ENCODE measurements at places on chromosomes 12 and 14.

GRCh38 chr14:104895786-104896661, 28.7 kb upstream of the PLD4 start:
- DNase-seq, result no peak

DNA sequence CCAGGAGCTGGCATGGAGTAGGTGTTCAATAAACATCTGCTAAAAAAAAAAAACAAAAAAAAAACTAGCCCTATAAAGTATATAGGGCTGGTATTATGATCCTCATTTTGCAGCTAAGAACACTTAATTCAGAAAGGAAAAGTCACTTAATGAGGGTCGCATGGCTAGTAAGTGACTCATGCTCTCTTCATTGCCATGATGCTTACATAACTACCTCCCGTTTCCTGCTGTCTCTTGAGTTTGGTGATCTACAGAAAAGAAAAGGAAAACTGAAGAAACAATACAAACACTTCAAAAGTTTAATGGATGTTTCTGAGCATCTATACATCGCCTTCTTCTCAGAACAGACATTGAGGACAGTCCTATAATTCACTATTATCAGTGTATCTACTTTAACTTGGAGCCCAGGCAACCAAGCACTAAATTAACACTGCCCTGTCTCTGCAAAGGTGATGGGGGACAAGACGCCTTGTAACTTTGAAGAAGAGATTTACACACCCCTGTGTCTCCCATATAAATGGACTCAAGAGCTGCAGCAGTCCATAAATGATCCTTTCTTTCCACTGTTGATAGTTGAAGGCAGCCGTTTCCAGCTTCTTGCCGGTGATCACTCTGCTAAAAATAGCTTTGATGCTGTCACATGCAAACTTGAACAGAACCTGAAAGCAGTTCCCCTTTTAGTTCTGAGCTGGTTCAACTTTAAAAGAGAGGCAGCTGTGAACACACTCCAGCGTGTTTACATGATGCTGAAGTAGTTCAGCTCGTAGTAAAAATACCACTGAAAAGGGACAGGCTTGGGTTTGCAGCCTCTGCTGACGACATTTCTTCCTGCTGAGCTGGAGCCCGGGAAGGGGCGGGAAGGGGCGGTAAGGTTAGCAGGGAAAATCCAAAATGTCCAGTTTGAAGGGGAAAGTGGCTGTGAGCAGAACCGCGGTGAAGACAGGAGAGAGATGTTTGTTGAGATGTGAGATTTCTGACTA, 113.3 kb downstream of the FOXN3 start:
- DNase-seq, result no peak

GRCh38 chr12:114476159-114476558, 70.2 kb upstream of the TBX5 start:
- no peak for DNase-seq

GRCh38 chr12:49941556-49942511, 8.7 kb upstream of the AQP2 start:
- no peak for DNase-seq

- no peak for DNase-seq
Observed at GRCh38 chr14:39432619-39433451, 602 bp upstream of the FBXO33 start.

GRCh38 chr12:121580959-121581685, at the start of gene KDM2B:
TSS of gene KDM2B (minus strand) at chr12:121581023. CDS start at chr12:121580911, 112 bp downstream.
- no peak for DNase-seq

DNA sequence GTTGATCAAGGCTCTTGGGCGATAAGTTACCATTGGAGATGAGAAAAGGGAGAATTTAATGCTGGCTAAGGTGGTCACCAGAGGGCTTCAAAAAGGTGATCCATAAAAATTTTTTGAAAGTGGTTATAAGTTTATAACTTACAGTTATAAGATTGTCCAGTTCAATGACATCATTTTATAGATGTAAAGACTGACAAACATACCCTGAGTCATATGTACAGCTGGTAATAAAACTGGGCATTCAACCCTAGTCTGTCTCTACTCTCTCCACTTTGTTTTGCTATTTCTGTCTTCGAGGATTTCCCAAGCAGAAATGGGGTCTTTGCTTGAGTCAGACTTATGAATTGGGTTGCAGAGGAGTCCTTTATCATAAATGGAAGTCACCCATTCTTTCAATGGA, 454.0 kb downstream of the SOX5 start:
- no peak for DNase-seq

GRCh38 chr14:51419685-51420084, 179.6 kb downstream of the TMX1 start:
- DNase-seq, result no peak

DNA sequence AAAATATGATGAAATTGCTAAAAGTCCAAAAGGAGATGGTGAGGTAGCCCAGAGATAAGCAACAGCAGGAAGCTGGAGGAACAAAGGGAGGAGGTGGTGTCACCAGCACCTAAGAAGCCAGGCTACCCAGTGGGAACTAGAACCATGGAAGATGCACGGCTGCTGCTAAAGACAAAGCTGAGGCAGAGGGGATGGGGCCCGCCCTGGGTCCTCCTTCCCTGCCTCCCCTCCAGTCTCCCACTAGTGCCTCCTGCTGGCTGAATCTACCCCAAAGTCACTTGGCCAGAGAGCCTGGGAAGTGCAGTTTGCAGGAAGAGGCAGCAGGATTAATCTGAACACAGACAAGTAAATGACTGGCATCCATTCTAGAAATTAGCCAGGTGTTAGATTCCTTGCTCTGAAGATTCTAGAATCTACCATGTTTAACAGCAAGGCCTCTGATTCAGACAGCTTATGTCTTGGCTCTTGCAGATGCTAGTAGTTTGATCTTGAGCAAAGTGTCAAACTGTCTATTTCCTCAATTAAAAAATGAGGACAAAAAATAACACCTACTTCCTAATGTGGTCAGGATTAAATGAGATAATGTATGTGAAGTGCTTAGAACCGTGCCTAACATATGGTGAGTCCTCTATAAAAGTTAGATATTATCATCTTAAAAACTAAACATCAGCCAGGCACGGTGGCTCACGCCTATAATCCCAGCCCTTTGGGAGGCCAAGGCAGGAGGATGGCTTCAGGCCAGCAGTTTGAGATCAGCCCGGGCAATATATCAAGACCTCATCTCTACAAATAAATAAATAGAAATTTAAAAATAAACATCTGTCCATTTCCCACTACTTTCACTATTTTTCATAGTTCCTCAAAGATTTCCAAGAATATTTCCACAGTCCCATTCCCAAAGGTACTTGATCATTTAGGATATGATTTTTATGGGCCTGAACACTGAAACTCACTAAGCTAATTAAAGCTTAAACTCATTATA, 5.8 kb upstream of the LRP10 start:
- no peak for DNase-seq

DNA sequence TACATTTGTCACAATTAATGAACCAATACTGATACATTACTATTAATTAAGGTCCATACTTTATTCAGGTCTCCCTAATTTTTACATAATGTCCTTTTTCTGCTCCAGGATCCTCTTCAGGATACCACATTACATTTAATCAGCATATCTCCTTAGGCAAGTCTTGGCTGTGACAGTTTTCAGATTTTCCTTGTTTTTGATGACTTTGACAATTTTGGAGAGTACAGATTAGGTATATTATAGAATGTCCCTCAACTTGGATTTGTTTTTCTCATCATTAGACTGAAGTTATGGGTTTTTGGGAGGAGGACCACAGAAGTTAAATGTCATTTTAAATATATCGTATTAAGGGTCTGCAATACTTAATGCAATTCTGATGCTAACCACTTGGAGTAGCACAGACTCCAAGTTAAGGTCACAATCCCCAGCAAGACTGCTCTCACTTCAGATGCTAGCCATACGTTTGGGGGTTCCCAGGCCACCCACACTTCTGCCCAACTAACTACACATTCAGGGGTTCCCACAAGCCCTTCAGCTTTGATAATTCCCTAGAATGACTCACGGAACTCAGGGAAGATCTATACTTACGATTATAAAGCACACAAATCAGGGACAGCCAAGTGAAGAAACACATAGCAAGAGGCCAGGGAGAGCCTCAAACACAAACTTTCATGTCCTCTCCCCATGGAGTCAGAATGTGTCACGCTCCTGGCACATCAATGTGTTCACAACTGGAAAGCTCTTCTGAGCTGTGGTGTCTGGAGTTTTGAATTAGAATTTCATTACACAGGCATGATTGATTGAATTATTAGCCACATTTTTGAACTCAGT, 17.0 kb upstream of the NUBPL start:
- DNase-seq, result no peak

DNA sequence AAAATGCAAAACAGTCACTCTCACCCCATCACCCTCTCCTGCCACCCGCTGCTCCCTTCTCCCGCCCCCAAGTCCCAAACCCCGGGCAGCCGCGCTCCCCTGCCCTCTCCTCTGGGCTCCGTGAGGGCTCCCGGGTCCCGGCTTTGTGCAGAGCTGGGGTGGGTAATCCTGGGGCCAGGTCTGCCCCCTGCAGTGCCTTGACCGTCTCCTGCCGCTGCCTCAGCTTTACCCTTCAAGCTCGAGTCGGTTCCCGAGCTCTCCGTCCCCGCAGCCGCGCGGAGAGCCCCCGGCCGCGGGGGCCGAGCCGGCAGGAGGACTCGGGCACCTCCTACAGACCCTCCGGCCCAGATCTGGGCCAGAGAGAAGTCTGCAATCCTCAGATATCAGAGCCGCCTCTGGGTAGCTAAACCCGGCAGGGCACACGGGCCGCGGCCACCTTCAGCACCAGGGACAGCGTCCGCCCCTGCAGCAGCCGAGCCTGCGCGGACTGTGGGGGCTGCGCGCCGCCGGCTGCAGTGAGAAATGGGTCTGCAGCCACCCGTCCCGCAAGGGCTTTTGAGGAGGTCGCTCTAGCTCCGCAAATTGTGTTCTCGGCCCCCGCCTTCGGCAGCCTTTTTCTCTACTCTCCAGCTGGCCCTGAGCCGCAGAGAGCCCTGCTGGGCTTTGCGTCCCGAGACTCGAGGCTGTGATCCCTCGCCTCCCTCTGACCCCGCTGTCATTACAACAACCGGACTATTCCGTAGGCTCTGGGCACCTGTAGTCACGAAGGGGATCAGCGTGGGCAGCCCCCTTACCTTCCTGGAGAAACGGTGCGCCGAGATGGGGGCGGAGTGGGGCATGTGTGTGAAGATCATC, 1.2 kb downstream of the PRMT8 start:
- DNase-seq, result no peak

DNA sequence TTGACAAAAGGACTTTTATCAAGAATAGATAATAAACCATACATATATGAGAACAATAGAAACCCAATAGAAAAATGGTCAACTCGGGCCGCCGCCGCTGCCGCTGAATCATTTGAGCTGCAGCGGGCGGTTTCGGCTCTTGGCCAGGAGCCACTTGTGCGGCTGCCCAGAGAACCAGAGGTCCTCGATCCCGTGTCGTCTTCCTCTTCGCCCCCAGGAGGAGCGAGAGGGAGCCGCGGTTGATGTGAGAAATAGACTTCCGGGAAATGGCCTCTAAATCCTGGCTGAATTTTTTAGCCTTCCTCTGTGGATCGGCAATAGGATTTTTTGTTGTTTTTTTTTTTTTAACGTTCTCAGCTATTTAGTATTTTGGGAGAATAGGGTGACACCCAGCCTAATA, 44.8 kb downstream of the CPSF6 start:
- peak; percentile 8 for DNase-seq

- no peak for DNase-seq
Observed at GRCh38 chr14:94769391-94770250, at the start of gene GSC. TSS of gene GSC (minus strand) at chr14:94770113. CDS start at chr14:94770015, 98 bp downstream.

DNA sequence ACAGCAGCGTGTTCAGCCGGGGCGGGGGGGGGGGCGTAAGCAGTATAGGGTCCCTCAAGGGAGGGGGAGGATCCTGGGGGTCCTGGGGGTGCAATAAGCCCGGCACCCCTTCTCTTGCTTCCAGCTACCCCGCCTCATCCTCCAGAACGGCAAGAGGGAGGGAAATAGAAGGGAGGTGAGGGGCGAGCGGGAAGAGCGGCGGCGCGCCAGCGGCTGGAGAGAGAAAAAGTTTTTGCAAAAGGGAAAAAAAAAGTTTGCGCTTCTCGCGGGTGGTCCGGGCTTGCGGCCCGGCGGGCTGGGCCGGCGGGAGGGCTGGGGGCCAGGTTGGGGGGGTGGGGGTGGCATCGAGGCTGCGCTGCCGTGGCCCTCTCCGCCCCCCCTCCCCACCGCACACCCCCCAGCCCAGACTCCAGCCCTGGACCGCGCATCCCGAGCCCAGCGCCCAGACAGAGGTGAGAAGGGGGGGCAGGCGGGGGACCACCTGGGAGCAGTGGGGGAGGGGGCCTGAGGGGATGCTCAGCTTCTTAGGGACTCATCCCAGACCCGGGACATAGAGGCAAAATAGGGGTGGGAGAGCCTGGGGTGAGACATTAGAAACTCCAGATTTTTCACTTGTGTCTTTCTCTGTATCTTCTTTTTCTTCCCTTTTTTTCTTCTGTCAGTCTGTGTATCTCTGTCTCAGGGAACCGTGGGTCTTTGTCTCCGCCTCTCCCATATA, at the start of gene GLI1:
GLI1 (plus strand) TSS at position 36 of the 718 bp plus-strand sequence. CDS start 3,907 bp downstream, outside the sequence.
- no peak for DNase-seq

DNA sequence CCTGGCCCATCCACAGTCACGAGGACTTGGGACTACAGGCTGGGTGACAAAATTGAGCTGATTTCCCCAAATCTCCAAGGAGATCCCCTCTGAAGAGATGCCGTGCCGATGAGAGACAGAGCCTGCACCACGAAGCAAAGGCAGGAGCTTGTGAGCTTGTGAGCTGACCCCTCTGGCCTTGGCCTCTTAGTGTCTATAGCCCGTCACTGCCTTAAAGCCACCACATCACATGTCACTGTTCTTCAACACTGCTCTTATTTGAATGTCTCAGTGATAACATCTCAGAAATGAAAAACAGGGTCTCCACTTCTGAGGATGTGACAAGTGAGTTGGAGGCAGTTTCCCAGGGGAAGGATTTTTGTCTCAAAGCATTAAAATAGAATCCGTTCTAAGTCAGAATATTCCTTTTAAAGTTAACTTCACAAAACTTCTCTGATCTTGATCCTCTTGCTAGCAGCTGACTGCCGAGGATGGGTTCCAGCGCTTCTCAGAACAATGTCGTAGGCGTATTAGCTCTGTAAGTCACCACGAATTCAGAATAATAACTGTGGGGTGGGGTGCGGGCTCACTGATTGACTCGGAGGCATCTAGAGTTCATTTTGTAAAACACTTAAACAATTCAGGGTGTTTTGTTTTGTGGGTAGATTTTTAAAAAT, 37.5 kb downstream of the CHST11 start:
- peak; percentile 39 for DNase-seq

GRCh38 chr12:85018098-85018497, 18.0 kb downstream of the TSPAN19 start:
- no peak for DNase-seq

- DNase-seq, result no peak
Observed at GRCh38 chr12:122097584-122097926, 19.0 kb downstream of the MLXIP start.
